NAMALWA (cell line): ENCODE measurements at places on chromosomes 3 and 15.

GRCh38 chr15:39807791-39808190 lies 25.1 kb upstream of the FSIP1 start:
- no peak for DNase-seq

GRCh38 chr3:138941259-138941885 lies 5.6 kb downstream of the FOXL2 start:
- peak; percentile 23 for DNase-seq

- no peak for DNase-seq
Observed at GRCh38 chr3:17505856-17506255, 236.6 kb downstream of the TBC1D5 start.

DNA sequence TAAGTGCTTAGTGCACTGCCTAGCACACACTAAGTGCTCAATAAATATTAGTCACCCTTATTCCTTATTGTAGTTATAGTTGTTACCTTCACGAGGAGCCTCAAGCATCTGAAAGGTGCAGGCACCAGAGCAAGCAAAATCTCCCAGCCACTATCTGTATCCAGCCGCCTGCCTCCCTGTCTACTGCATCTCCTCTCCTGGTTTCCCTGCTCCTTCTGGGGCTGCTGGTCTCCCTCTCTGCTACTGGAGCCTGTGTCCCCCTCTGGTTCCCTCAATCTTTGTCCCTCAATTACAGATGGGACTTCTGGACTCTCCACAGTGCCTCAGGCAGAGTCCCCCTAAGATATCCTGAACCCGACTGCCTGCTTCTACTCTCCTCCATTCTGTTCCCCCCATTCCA lies 18.8 kb downstream of the MYL3 start:
- DNase-seq, result no peak

DNA sequence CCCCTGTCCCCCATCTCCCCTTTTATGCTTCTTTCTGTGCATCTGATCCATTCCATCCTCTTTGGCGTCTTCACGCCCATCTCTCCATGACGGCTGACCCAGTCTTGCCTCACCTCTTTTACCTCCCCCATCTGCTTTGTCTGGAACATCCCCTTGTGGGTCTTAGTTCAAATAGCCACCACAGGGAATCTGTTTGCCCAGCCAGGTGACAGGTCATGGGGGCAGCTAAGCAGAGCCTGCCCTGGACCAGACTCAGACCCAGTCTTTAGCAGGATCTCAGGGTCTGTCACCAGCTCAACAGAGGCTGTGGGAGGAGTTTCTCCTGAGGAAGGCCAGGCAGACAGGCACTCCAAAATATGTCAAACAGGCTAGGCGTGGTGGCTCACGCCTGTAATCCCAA lies 28.1 kb downstream of the COLQ start:
- DNase-seq, result no peak

DNA sequence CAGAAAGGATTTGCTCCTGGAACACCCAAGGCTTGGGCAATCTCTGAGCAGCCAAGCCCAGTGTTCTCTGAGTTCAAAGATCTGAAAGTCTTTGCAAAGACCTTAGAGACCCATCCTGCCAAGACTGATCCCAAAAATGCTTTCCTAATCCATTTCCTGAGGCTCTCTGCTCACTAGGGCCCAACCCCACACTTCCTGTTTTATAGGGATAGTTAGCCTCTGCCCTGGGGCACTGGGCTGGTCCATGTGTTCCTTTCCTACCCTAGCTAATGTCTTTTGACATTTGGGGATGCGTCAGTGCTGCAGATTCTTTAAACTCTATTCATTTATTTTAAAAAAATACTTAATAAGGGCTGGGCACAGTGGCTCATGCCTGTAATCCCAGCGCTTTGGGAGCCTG lies 372.7 kb downstream of the ROBO2 start:
- no peak for DNase-seq

DNA sequence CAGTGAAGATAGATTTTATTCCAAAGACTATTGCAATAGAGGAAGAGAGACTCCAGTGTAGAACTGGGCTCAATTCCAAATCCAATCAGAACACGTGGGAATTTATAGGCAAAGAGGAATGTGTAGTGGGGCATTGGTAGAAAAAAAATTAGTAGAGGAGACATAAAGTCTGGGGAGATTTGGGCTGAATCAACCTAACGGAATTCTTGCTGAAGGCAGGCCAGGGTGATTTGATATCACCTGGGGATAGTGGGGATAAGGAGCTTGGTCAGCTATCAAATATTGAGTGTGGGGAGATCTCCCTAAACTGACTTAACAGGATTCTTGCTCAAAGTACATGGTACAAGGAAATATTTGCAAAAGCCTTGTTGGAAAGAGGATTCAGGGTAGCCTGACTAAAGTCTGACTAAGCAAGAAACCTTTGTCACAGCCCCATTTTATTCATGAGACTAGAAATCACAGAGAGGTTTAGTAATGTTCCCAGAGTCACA lies 29.6 kb downstream of the SST start:
- no peak for DNase-seq

GRCh38 chr3:186940967-186941366 lies 10.6 kb downstream of the ST6GAL1 start:
- DNase-seq, result no peak

GRCh38 chr3:172676196-172676922 lies 34.5 kb downstream of the NCEH1 start:
- DNase-seq, result no peak

DNA sequence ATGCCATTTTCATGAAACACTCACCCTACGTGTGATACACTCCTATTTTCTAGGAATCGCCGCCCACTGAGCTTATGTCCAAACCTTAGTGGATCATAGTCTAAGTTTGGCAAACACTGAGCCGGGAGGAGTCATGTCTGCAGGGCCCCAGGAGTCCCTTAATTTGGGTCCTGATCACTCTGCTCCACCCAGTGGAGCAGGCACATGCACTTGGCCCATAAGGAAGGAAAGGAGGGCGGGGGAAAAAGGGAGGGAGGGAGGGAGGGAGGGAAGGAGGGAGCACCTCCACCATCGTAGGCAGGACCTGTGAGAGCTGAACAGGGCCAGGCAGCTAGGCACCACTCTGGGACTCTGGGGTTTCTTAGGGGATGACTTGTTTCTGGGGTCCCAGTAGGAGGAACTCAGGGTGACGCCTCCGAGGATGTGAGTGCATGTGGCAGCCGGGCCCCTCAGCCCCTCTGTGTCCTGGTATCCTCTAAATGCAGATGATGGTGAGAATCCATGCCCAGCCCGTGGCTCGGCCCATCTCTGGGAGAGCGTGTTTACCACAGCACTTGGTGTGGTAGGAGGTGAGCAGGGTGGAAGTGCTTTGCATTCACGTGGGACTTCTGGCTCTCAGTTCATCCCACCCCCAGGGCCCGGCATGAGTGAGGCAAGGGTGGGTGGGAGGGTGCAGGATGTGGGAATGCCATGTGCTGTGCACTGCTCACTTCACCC lies 109.4 kb downstream of the KLF13 start:
- peak; percentile 23 for DNase-seq

DNA sequence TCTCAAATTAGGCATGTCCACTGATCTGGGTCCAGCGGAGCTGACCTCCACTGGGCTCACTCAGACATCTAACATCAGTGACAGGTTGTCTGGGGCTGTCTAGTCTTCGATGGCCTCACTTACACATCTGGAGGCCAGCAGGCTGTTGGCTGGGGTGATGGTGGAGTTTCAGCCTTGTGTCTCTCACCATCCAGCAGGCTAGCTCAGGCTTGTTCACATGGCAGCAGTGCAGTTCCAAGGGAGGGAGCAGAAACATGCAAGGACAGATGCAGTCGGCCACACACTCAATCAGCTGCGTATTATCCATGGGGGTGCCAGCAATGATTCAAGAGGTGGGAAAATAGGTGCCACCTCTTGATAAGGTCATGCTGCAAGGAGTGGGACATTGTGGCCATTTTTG lies 292.5 kb downstream of the SHQ1 start:
- DNase-seq, result no peak

- no peak for DNase-seq
Observed at GRCh38 chr15:74179983-74180880, 6.7 kb downstream of the ISLR start.

GRCh38 chr15:93063262-93063671 lies 25.7 kb downstream of the RGMA start:
- DNase-seq, result no peak

DNA sequence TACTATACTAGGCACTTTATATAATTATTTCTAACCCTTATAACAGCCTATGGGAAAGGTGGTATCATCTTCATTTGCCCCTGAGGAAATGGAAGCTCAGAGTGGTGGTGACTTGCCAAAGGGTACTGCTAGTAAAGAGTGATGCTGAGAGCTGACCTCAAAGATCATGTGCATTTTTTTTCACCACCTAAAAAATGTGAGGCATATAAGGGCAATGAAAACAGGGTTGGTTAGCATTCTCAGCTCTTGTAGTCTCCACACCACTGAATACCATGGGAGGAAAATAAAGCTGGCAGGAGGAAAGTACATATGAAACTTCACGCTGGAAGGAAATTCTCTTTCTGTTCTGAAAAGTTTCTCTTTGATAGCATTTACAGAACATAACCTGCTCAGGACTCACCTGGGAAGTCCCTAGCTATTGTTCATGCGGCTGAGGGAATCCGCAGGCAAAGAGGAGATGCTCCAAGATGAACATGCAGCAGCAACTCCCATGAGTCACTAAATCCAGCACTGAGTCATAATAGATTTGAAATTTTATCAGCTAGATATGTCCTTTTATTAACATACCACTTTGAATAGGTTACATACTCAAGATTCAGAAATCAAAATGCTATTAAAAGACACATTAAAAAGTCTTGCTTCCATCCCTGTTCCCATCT lies 17.3 kb downstream of the FAIM start:
- DNase-seq, result no peak

DNA sequence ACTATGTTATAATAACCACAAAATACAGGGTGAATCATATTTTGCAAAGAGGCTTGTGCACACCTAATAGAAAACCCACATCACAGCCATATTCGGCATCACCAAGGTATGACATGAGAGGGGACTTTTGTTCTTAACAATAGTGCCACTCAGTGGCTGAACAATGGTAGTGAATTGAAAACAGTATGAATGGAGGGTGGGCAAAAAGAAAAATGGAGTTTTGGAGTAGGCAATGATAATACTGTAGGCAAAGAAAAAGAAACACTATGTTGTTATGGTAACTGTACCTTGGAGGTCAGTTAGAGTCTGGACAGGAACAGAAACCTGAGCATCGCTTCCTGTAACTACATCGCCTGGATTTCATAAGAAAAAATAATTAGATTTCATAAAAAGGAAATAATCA lies 348.6 kb downstream of the PLCL2 start:
- peak; percentile 86 for DNase-seq

DNA sequence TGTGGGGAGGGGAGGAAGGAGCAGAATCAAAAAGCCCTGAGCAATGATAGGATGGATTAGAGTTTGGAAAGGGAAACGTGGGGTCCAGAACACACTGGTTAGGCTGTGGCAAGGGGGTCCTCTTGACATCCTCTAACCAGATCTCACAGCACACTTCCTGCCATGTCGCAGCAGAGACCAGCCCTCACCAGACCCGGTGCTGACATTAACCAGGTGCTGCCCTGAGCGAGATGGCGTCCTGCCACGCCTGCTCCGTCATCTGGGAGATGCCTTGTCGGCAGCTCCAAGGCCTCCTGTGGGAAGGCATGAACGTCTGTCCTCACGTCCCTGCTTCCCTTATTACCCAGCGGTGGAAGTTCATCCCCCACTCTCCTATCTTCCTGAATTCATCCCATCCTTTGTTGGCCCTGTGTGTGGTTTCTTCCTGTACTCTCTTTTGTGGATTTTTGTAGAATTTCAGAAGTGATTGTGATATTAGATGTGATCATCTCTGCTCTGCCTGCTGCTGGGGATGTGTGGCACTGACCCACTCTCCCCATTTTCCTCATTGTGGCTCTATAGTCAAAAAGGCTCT lies 29.4 kb upstream of the MYZAP start:
- DNase-seq, result no peak

DNA sequence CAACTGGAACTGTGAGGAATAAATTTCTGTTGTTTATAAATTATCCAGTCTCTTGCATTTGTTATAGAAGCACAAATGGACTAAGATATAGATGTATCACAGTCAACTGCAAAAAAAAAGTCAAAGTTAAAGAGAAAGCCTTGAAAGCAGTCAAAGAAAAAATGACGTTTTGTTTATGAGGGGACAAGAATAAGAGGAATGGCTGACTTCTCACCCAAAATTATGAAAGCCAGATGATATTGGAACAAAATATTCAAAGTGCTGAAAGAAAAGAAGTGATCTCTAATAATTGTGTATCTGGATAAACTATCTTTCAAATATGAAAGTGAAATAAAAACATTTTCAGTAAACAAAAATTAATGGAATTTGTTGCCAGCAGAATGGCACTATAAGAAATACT lies 171.8 kb upstream of the IGF1R start:
- no peak for DNase-seq

GRCh38 chr15:59751552-59752413 lies 62.7 kb upstream of the BNIP2 start:
- peak; percentile 48 for DNase-seq

DNA sequence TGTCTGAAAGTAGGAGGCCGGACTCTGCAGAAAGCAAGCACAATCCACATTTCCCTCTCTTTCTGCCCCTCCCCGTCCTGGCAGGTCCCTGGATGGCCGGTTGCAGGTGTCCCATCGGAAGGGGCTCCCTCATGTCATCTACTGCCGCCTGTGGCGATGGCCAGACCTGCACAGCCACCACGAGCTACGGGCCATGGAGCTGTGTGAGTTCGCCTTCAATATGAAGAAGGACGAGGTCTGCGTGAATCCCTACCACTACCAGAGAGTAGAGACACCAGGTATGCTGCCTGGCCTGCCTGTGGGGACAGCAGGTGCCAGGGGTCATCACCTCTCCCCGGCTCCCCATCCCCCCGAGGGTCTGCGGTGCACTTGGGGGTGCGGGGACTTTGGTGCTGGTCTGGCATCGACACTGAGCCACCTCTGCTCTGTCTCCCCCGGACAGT lies 89.6 kb downstream of the AAGAB start:
- no peak for DNase-seq

DNA sequence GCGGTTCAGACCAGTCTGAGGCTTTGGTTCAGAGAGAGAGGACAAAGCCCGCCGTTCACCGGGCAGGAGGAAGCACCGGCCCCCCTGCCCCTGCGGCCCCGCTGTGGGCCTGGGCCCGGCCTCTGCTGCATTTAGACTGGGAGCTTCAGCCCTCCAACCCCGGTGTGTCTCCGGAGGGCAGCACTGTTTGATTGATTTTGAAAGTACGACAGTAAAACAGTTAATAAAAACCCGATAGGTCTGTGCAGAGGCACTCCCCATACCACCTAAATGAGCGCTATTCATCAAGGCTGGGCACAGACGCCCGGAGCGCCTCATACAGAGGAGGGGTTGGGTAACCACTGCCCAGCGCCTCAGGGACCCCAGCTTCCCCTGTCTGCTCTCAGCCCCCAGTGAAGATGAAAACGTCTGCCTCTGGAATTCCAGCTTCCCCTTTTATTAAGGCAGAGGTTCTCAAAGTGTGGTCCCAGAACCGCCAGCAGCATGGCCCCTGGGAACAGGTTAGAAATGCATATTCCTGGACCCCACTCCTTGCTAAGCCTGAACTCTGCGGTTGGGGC lies 256.7 kb upstream of the TLE3 start:
- DNase-seq, result no peak
